ENCODE measurements at places on chromosomes 2 and 18.

GRCh38 chr2:45833968-45834344 lies 182.5 kb downstream of the PRKCE start:
- no peak for DNase-seq

DNA sequence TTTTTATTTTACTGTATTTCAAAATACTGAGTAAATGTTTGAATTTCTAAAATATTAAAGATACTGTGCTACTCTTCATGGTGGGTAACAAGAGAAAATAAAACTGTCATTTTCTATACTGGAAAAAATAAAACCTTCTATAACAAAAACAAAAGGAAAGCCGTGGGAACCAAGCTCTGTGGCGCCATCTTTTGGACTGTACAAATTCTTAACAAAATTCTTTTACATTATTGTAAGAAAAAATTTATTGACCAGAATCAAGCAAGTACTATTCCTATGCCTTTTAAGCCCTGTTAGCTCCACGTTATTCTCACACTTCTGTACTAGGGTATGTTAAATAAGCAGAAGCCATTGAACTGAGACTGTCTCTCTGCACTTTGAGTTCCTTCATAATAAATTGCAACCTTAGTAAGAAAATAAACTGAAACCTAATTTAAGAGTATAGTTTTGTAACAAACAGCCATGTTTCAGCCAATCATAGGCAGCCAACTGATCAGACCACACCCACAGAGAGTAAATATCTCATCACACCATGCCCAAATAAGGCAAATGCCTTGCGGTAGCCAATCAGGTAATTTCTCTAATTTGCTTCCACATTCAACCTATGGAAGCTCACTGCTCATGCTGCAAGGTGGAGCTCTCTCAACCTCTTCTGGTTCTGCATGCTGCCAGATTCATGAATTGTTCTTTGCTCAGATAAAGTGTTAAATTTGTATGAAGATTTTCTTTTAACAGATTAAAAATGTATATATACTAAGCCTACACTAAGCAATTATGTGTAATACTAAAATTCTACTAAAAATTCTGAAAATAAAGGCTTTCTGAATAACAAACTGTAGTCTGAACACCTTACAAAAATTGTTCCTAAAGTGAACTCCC lies 42.2 kb downstream of the HIBCH start:
- no peak for DNase-seq

GRCh38 chr2:27664154-27664574 lies 475 bp downstream of the SLC4A1AP start:
- DNase-seq: no peak

DNA sequence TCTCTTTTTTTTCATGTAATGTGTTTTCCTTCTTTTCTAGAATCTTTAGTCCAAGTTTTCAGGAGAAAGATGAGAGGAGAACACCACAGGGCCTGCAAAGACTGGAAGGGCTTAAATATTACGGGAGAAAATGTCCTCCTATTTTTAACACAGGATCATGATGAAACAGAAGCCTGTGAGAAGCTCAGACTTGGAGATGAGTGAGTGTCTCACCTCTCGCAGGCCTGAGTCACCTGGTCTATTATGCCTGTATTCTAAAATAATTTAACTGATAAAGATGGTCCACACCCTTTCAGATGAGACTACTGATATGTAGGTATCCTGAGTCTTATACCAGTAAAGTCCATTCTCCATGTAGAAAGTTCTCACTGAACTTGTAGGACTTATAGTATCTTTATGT lies 143.2 kb downstream of the EPHA4 start:
- DNase-seq: no peak

DNA sequence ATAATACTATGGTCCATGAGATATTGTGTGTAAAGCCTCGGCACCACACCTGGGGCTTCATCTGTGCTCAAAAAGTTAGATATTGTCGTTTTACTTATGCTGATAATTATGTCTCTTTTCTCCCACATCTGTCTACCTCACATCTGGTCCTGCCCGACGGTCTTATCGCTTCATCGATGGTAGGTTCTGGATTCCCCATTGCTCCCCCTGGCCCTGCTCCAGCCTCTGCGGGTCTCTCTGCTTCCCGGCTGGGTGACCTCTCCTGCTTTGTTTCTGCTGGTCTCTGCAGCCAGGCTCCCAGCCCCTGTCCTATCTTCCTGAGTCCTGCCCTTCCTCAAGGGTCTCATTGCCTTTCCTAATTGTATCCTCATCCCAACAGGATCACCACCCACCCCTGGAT lies 294.2 kb downstream of the NDUFA10 start:
- DNase-seq: peak; percentile 29

- no peak for DNase-seq
Measured at GRCh38 chr2:150228936-150229335, 258.5 kb downstream of the RND3 start.

DNA sequence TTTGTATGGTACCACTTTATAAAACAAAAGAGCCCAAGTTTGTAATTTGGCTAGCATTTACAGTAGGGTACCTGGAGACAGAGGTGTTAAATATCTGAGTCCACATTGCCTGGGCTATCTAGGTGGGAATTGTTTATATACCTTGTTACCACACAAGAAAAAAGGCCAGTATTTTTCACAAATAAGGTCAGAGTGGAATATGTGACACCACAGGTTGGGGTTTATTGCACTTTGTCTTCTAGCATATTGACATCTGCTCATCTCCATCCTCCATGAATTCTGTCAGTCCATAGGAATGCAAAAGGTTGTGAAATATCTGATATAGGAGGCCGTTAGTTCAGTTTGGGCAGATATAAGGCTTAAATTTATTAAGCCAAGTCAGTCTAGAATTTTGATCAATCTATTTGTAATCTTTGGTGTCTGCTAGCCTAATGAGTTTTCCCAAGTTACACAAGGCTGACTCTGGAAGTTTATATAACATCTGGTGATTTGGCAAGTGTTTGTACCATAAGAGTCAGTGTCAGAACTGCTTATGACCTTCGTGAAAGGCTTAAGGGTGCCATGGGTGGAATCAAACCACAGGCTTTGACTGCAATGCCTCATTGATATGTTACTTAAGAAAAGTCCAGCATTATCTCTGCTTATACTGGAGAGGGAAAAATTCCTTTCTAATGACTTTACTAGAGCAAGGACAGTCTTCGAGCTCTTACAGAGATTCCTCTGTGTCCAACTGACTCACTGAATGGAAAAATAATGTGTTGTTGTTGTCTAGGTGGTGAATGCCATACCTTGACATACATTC lies 11.3 kb upstream of the DPP4 start:
- DNase-seq: no peak
